ENCODE measurements at places on chromosomes 1 and 21.

DNA sequence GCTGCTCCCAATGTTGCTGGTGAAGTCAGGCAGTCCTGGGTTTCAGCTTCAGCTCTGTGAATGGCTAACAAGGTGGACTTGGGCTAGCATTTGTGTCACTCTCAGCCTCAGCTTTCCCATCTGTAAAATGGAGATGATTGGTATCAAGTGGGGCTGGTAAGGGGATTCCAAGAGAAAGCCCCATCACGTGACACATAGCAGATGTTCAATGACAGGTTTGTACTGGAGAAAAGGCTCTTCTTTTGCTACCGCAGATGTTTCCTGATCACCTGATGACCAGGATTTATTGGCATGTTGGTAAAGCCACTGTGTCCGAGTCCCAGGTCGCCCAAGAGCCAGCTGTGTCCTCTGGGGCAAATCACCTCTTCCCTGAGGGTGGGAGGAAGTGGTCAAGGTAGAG lies 335.0 kb downstream of the MATN1 start:
- DNase-seq, result no peak

GRCh38 chr1:118987468-118988185 lies 516 bp downstream of the TBX15 start:
- no peak for DNase-seq

- no peak for DNase-seq
Measured at GRCh38 chr1:34863501-34863900, 4.0 kb upstream of the SMIM12 start.

GRCh38 chr1:96424877-96425276 lies 296.7 kb upstream of the PTBP2 start:
- no peak for DNase-seq

DNA sequence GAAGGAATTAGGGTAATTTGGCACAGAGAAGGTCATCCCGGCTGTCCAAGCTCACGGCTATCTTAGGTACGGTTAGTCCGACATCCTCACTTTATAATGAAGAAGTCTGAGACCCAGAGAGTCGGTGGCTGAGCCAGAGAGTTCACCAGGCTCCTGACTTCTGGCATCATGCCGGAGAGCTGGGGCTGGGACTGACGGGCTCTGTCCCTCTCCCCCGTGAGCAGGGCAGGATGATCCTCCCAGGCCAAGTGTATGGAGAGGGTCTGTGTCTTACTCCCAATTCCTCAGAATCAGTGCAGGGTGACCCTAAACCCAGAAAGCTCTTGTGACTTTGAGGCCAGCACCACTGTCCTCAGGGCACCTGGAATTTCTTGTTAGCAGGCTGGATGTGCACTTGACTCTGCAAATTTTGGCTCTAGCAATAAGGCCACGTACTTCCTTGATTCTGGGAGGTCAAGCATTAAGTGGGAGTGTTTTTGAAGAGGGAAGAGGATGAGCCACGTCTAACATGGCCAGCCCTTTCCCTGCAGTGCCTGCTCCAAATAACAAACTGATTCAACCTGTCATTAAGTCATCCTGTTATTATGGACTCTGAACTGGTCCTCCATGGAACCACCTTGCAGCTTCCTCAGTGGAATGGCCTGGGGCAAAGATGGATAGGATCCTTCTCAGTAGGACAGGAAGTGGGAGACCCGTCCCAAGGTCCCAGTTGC lies 20.8 kb upstream of the BTG2 start:
- DNase-seq, result no peak

GRCh38 chr21:44548381-44548780 lies 2.9 kb downstream of the KRTAP10-2 start:
- no peak for DNase-seq

DNA sequence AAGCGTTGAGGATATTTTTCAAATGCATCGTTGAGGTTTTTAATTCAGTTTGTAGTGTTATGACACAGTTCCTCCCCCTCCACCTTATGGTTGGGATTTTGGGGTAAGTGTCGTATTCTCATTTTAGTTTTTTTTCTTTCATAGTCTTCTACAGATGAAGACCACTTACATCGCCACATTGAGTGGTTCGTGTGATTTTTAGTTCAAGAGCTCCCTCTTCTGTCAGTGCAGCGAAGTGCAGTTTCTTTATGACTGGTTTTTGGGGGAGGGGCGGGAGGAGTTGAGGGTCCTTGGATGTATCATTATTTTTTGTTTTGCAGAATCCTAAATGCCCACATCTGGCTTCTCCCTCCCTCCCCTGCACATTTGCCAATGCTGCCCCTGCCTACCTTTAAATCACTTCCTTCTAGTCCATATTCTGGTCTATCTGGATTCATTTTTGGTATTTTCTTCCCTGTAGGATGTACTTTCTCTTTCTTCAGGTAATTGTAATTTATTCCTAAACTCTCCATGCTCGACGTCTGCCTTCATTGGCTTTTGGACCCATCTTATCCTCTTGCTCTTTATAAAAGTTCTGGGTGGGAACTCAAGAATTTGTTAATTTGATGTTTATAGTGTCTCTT lies 433.1 kb downstream of the CAMTA1 start:
- DNase-seq, result no peak

DNA sequence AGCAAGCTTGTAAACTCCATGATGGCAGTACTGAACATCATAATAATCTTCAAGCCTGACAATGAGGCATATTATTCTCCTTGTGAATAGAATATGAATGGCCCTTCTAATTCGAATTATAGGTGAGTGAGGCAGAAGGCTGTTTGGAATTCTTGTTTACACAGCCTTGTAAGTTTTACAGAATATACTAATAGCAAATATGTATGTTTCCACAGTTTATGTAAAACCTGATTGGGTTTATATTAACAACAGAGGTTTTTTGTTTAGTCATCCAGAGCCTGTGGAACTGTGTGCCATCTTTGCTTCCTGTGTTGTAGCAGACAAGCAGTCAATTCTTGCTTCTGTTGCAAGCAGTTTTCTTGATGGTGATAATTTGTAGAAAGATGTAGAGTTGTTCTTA lies 8.0 kb downstream of the OSBPL9 start:
- no peak for DNase-seq

- DNase-seq, result no peak
Measured at GRCh38 chr1:83029050-83029449, 969.9 kb downstream of the TTLL7 start.

DNA sequence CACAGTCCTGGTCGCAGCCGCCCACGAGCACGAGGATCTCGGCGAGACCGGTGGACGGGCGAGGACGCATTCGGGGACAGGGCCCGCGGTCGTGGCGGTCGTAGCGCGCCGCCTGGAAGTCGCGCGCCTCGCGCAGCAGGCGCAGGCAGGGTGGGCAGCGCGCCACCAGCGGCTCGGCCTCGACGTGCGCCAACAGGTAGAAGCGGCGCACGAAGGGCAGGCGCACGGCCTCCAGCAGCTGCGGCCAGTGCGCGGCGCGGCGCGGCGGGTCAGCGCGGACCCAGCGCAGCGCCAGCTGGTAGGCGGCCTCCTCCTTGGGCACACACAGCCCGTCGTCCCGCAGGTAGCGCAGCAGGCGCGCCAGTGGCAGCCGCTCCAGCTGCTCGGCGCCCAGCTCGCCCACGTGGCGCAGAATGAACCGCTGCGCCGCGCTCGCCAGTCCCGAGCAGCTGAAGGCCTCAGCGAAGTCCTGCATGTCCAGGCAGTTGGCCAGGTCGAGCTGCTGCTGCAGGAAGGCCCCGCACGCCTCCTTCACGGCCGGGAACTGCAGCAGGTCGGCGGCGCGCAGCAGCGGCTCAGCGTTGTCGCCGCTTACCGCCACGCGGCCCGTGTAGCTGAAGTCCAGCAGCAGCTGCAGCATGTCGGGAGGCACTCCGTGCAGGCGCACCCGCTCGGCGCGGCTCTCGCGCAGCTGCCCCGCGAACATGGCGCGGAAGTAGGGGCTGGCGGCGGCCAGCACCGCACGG lies 573 bp downstream of the KLHL21 start:
- peak; percentile 31 for DNase-seq

DNA sequence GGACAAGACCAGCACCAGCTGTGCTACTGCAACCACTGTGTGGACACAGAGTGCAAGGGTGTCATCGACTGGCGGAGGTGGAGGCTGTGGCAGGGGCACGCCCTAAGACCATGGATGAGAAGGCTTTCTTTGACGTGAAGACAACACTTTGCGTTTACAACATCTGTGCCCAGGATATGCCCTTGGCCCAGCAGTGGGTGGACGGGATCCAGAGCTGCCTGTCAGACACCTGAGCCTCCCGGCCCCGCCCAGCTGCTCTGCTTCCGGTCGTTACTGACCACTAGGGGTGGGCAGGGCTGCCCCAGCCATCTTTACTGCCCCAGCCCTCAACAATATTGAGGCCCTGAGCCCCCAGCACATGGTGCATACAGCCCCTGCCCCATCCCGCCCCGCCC lies 21.4 kb upstream of the NPPB start:
- no peak for DNase-seq

- DNase-seq, result no peak
Measured at GRCh38 chr1:8666389-8667167, 150.9 kb downstream of the RERE start.

DNA sequence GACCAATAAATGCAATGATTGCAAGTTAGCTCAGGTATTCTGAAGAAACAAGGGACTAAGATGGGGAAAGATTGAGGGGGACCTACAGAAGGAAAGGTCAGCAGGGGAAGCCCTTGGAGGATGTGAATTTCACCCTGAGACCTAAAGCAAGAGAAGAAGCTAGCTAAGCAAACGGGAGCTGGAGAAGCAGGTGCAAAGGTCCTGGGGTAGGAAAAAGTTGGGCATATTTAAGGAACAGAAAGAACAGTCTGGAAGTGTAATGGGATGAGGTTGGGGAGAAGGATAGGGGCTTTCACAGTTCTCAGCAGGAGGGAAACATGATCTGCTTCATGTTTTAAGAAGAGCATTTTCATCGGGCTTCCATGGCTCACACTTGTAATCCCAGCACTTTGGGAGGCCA lies 89.7 kb upstream of the SLC45A1 start:
- no peak for DNase-seq

- no peak for DNase-seq
Measured at GRCh38 chr1:226632169-226632879, 83.8 kb downstream of the STUM start.

GRCh38 chr1:221069178-221069903 lies 190.1 kb downstream of the HLX start:
- peak; percentile 33 for DNase-seq

- DNase-seq, result no peak
Measured at GRCh38 chr1:235351441-235351840, 15.8 kb upstream of the TBCE start.

- DNase-seq, result no peak
Measured at GRCh38 chr1:21200767-21201166, 24.1 kb upstream of the EIF4G3 start.

- DNase-seq, result no peak
Measured at GRCh38 chr1:228340686-228341449, 65.8 kb downstream of the TRIM11 start.

- no peak for DNase-seq
Measured at GRCh38 chr1:61132645-61133334, 50.4 kb downstream of the NFIA start.

DNA sequence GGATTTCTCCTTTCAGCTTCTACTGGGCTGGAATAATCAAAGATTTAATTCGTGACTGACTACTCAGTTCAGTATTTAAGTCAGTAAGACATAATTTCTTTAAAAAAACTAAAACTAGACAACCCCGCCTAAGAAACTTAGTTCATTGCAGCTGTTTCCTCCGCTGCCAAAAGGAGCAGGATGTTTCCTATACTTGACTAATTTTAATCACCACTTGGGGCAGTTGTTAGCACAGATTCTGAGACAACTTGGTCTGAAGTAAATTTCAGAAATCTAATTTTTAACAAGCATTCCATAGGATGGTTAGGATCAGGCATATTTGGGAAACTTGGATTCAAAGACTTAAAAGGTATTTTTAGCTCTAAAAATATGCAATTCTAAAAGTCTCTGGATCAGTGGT lies 34.0 kb downstream of the EPRS1 start:
- no peak for DNase-seq

GRCh38 chr1:209808059-209808581 lies 2.2 kb upstream of the IRF6 start:
- no peak for DNase-seq
